ENCODE measurements at places on chromosomes 12 and 14.

GRCh38 chr12:110670161-110670701 lies 18.7 kb downstream of the HVCN1 start:
- peak; percentile 64 for DNase-seq

GRCh38 chr14:94305620-94306019 lies 12.6 kb upstream of the SERPINA10 start:
- DNase-seq = no peak

DNA sequence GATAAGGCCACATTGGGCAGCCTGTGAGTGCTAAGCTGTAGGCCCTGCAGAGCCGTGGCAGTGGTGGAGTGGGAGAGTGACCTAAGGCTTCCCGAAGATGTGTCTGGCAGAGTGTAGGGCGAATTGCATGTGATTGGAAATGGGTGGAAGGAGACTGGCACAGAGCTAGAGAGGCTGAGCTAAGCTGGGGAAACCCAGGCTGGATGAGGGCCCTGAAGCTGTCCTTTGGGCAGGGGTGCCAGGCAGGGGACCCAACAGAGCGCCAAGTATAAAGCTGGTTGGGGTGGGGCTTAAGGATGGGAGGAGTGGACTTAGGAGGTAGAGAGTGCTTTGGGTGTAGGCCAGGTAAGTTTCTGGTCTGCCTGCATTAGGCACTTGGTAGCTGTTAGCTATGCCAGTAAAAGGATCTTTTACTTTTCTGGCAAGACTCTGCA lies 47.9 kb downstream of the WDR20 start:
- DNase-seq = no peak

GRCh38 chr12:53227836-53228235 lies 4.2 kb downstream of the RARG start:
- DNase-seq = no peak

DNA sequence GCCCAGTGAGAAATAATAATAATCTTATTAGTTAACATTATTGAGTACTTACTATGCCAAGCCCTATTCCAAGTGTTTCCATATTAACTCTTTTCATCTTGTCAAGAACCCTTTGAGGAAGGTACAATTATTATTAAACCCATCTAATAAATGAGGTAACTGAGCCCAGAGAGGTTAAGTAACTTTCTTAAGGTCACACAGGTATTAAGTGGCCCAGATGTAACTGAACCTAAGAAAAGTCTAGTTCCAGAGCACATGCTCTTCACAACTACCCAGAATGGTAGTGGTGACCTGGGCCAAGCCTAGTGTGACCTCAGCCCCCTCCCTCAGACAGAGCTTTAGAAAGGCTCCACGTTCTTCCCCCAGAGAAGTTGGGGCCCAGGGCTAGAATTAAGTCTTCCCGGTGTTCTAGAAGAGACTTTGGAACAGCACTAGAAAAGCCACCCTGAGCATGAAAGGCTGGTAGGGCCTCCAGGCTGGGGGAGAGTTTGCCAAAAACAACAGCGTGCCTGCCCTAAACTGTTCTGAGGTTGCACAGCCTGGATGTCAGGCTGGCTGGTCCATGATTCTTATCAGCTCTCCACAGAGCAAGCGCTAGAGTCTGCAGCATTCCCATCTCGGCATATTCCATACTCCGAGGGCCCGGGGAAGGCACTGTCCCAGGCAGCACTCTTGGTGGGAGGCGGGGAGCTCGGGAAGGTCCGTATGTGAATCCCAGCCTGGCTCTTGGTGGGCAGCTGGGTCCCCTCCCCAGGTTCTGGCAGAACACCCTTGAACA lies 41.3 kb upstream of the CTDSP2 start:
- no peak for DNase-seq

GRCh38 chr12:122850695-122851350 lies 15.6 kb downstream of the HIP1R start:
- DNase-seq = no peak

- no peak for DNase-seq
Measured at GRCh38 chr14:93319958-93320357, 12.9 kb downstream of the BTBD7 start.
